ENCODE measurements at places on chromosomes 11 and 22.

- no peak for DNase-seq
Observed at GRCh38 chr11:101363706-101364275, 220.0 kb downstream of the TRPC6 start.

DNA sequence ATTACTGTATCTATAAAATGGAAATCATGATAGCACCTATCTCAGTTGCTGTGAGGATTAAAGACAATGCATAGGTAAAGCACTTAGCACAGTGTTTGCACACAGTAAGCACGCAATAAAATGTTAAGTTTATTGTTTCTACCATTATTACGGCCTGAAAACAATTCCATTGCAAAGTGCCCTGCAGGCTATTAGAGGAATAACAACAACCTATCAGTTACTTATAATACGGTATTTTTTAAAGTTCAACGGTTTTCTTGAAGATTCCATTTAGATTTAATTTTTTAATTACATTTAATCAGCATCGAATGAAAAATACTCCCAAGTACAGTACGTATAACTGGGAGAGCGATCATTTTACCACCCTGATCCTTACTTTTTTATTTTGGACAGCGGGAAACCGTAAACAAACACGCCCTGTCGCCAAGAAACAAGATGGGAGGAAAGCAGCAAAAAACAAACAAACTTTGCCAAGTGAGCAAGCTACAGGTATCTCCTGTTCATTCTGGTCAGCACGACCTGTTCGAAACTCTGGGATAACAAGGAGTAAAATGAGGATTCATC lies 893 bp downstream of the SLC36A4 start:
- no peak for DNase-seq

DNA sequence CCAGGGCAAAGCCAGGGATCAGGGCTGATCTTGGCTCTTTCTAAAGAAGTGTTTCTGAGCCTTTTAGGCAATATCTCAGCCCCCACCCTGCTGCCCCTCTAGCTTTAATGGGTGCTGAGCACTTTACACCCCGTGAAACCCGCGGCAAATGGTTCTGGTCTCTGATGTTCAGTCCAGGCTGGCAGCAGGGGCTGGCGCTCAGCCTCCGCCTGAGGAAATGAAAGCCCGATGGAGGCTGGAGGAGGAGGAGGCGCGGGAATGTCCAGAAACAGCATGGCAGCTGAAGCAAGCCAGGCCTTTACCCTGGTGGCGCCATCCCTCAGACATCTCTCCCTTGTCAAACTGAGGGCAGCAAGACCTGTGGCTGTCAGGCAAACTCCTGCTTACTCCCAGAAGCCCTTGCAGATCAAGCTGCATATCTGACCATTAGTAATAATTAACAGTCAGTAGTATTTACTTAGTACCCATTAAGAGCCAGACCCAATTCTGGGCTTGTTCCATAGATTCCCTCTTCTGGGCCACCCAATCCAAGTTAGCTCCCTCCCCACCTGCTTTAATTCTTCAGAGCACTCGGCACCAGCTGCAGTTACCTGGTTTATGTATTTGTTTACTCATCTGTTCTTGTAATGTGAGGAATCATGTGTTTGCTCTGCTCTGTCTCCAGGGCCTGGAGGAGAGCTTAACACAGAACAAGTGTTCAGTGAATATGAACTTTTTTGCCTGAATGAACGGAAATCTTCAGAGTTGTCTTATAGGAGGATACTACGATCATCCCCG lies 15.0 kb upstream of the ALX4 start:
- no peak for DNase-seq

GRCh38 chr22:46116491-46116958 lies 33.8 kb upstream of the PPARA start:
- peak; percentile 95 for DNase-seq

Data from transverse colon (tissue), 4 donors.